ENCODE measurements at places on chromosomes 12 and 14.

- no peak for DNase-seq
These were observed 235.1 kb downstream of the NRXN3 start for GRCh38 chr14:78405079-78405856.

GRCh38 chr14:23143911-23144310 lies 24.9 kb upstream of the CEBPE start:
- no peak for DNase-seq

GRCh38 chr12:50723865-50724264 lies 40.0 kb upstream of the ATF1 start:
- no peak for DNase-seq

GRCh38 chr14:38137005-38137404 lies 70.7 kb upstream of the SSTR1 start:
- DNase-seq = no peak

GRCh38 chr12:80316222-80316621 lies 127.8 kb upstream of the PTPRQ start:
- DNase-seq = no peak

DNA sequence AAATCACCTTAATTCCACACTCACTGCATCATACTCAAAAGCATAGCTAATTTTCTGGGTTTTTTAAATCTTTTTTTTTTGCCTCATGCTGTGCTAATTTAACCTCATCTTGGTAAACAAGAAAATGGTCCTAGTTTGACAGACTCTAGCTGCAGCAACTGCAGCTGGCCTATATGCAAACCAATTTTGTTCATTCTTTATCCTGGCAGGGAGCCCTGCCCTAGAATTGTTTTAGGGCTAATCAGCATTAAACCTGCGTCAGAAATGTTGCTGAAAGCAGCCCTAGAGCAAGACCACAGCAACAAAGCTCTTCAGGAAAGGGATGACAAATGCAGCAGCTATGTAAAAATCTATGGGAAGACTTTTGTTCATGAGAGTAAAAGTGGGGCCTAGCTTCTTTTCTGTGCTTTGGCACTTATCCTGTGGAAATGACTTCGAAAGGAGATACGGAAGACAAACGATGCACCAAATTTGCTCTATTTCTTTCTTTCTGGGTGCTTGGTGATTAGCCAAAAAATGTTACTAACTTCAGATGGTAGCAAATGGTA lies 72.2 kb downstream of the DENND5B start:
- DNase-seq = peak; percentile 99

GRCh38 chr12:109534456-109534855 lies 38.8 kb downstream of the MMAB start:
- DNase-seq = no peak

GRCh38 chr14:68680541-68681051 lies 112.3 kb downstream of the ZFP36L1 start:
- peak; percentile 70 for DNase-seq

DNA sequence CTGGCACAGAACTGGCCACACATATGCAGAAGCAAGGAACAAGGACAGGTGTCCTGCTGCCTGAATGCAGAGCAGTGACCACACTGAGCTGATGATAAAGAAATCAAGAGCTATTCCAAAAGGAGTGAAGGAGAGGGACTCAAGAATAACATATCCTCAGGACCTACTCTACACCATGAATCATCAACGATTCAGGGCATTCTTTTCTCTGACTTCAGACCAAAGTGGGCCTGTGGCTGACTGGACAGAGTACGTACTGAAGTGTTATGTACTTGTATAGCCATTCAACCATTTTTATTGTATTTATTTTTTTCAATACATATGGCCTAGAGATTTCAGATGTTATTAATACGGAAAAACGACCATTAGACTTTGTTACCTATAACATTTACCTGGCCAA lies 177.5 kb upstream of the TMTC1 start:
- DNase-seq = no peak

DNA sequence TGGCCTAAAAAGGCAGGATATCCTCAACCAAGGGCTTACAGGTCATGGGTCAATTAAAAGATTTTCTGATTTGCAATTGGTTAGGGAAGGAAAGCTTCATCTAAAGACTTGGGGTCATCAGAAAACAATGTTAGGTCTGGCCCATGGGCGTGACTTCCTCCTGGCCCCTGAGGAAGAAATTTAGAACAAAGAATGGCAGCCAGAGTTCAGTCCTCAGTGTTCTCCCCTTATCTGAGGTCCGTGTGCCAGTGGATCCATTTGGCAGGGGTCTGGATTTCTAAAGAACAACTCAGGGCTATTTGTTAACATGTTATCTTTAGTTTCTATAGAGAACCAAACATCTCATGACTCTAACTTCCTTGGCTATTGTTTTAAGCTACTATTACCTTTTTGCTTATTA lies 27.8 kb upstream of the NFYB start:
- no peak for DNase-seq
